ENCODE measurements at places on chromosomes 4 and X. TPM values are rescaled to one million over a fixed set of nuclear protein-coding genes. Genes with fewer than 3 reads are reported as not detected.

GRCh38 chr4:136699905-136700304, 832.4 kb downstream of the PCDH18 start:
- no peak overlapping the region for H3K27ac ChIP-seq
- no peak overlapping the region for H3K4me3 ChIP-seq
- H3K4me1 ChIP-seq, result no peaks in the 10 kb centered on the region
- no peaks in the 10 kb centered on the region for H3K36me3 ChIP-seq
- no peak for DNase-seq
- H3K27me3 ChIP-seq, result no peaks in the 10 kb centered on the region

GRCh38 chr4:5040856-5041620, 10.2 kb upstream of the STK32B start:
- no peaks in the 10 kb centered on the region for H3K27me3 ChIP-seq
- H3K4me3 ChIP-seq, result no peak overlapping the region
- no peaks in the 10 kb centered on the region for H3K36me3 ChIP-seq

GRCh38 chr4:84490663-84491062, 8.4 kb downstream of the NKX6-1 start:
- H3K4me3 ChIP-seq, result no peak overlapping the region
- no peak overlapping the region for H3K27ac ChIP-seq
- no peak for DNase-seq
- peaks cover 7% of the 10 kb centered on the region for H3K4me1 ChIP-seq
- H3K27me3 ChIP-seq, result peaks cover 25% of the 10 kb centered on the region

DNA sequence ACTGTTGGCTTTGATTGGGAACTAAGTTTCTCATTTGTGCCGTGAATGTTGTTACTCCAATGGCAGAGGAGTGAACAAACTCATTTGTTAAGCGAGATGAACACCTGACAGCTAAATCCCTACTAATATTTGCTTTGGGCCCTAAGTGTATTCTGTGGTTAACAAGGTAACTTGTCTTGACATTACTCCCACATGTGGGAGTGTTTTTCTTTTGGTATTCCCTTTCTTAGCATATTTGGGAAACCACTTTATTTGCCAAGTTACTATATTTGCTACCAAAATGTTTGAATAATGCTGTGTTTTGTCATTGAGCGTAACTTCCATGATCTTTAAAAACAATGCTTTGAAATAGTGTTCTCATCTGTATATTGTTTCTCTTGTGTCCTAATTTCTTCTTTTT, 82.5 kb downstream of the ARHGAP10 start:
- H3K4me3 ChIP-seq, result no peak overlapping the region
- DNase-seq, result no peak
- H3K27me3 ChIP-seq, result no peaks in the 10 kb centered on the region
- no peaks in the 10 kb centered on the region for H3K4me1 ChIP-seq
- H3K27ac ChIP-seq, result no peak overlapping the region
- H3K36me3 ChIP-seq, result no peaks in the 10 kb centered on the region

DNA sequence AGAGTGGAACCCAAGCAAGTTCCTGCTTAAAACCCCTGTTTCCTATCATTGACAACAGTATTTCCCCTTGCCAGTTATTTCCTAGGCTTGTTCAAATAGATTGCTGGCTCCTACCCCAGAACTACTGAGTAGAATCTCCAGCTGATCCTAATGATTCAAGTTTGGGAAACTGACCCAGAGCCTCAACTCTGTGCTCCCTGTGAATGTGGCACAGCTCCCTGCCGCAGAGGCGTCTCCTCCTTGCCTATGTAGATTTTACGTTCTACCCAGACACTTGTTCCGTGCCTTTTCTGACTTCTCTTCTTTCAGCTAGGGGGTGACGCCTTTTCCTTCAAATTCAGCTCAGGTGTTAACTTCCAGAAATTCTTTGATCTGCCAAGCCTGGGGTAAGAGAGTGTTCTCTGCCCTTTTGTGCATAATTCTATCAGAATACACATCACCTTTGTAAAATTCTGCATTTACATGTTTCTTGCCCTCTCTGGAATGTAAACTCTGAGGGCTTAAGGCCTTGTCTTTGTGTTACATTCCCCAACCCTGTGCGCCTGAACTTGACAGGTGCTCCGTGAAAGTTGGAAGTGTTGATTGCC, 4.4 kb downstream of the LSM6 start:
- H3K27ac ChIP-seq, result no peak overlapping the region
- no peak overlapping the region for H3K4me3 ChIP-seq
- DNase-seq, result no peak
- H3K4me1 ChIP-seq, result no peaks in the 10 kb centered on the region

DNA sequence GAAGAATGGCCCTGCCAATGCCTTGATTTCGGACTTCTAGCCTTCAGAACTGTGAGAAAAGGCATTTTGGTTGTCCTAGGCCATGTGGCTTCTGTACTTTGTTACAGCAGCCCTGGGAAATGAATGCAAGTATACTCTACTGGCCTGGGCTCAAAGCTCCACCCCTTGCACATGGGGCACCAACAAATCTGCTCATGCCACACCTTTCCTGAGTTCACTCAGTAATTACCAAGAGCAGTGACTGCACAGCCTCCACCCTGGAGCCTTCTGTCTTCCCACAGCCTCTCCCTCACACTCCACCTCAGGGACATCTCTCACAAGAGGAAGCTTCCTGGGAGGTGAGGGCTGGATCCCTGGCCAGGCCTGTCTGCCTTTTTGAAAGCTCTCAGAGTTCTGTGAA, 29.1 kb upstream of the GAB1 start:
- DNase-seq, result no peak
- H3K4me3 ChIP-seq, result no peak overlapping the region
- H3K27ac ChIP-seq, result no peak overlapping the region
- no peaks in the 10 kb centered on the region for H3K36me3 ChIP-seq

- no peak overlapping the region for H3K27ac ChIP-seq
- no peak overlapping the region for H3K4me3 ChIP-seq
- no peaks in the 10 kb centered on the region for H3K36me3 ChIP-seq
- H3K4me1 ChIP-seq, result no peaks in the 10 kb centered on the region
- no peak for DNase-seq
Measured at GRCh38 chr4:181650033-181650825, 593.0 kb upstream of the TENM3 start.

GRCh38 chr4:88937081-88937480, 119.9 kb downstream of the FAM13A start:
- H3K36me3 ChIP-seq, result no peaks in the 10 kb centered on the region
- no peaks in the 10 kb centered on the region for H3K4me1 ChIP-seq
- no peak overlapping the region for H3K4me3 ChIP-seq
- H3K27me3 ChIP-seq, result no peaks in the 10 kb centered on the region

GRCh38 chr4:128552586-128552907, 257.0 kb upstream of the JADE1 start:
- H3K4me3 ChIP-seq, result peak overlapping the region; percentile 47
- peaks cover 8% of the 10 kb centered on the region for H3K4me1 ChIP-seq
- H3K27ac ChIP-seq, result peak overlapping the region; percentile 95
- no peak for DNase-seq
- no peaks in the 10 kb centered on the region for H3K27me3 ChIP-seq
- no peaks in the 10 kb centered on the region for H3K36me3 ChIP-seq

GRCh38 chr4:40562681-40563080, 67.0 kb downstream of the RBM47 start:
- no peak for DNase-seq
- no peak overlapping the region for H3K4me3 ChIP-seq
- no peaks in the 10 kb centered on the region for H3K4me1 ChIP-seq
- H3K36me3 ChIP-seq, result no peaks in the 10 kb centered on the region
- H3K27me3 ChIP-seq, result no peaks in the 10 kb centered on the region

DNA sequence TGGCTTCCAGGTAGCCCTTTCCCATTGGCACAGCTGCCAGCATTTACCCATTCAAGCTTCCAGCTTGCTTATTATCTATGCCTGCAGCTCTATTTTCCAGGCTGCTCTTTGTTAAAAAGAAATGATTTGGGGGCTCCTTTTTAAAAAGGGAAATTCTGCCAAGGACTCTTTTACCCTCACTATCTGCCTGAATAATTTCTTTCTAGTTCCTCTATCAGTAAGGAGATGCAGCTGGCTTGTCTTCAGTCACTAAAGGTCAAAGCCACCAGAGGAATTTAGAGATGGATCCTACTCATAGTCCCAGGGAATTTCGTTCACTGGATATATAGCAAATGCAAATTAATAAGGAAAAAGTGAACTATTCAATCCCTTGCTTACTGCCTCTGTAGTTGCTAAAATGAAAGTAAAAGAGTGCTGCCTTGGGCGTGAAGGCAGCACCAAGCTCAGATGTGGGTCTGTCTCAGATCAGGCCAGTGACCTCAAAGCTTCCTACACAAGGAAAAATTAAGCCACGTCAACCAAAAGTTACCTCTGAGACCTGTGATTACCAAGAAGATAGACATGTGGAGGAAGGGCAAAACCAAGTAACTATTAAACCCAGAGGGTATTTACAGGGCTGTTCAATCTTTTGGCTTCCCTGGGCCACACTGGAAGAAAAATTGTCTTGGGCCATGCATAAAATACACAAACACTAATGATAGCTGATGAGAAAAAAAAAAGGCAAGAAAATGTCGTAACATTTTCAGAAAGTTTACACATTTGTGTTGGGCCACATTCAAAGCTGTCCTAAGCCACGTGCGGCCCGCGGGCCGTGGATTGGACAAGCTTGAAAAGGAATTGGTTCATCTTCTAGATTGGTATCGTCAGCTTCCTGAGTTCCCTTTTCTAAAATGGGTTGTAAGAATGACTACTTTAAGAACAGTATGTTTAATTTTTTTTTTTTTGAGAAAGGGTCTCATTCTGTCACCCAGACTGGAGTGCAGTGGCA, 5.3 kb downstream of the ARSF start:
- no peak for DNase-seq
- no peak overlapping the region for H3K4me3 ChIP-seq
- H3K4me1 ChIP-seq, result no peaks in the 10 kb centered on the region
- no peak overlapping the region for H3K27ac ChIP-seq

- no peaks in the 10 kb centered on the region for H3K4me1 ChIP-seq
- no peak for DNase-seq
- no peak overlapping the region for H3K4me3 ChIP-seq
- H3K27me3 ChIP-seq, result no peaks in the 10 kb centered on the region
- no peaks in the 10 kb centered on the region for H3K36me3 ChIP-seq
- no peak overlapping the region for H3K27ac ChIP-seq
Measured at GRCh38 chr4:40648742-40649281, 19.1 kb upstream of the RBM47 start.

DNA sequence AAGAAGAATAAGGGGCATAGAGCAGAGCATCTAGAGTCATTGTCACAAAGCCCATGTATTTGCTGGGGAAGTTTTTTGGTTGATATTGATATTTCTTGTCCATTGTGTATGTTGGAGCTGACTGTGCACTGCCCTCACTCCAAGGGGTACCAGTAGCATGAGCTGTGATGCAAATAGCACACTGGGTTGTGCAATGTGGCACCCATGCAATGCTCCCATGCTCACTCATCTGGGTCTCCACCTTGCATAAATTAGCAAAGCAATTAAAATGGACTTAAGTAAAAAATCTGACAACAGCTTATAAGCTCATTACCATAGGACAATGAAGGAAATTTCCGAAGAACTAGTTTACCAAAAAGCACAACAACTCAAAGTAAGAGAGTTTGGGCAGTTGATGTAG, 87.9 kb downstream of the NHS start:
- H3K4me3 ChIP-seq, result no peak overlapping the region
- H3K27ac ChIP-seq, result no peak overlapping the region
- no peaks in the 10 kb centered on the region for H3K36me3 ChIP-seq
- H3K4me1 ChIP-seq, result no peaks in the 10 kb centered on the region

- H3K4me3 ChIP-seq, result no peak overlapping the region
- H3K27me3 ChIP-seq, result no peaks in the 10 kb centered on the region
- H3K27ac ChIP-seq, result no peak overlapping the region
- H3K36me3 ChIP-seq, result no peaks in the 10 kb centered on the region
Measured at GRCh38 chrX:149151805-149152757, 353.0 kb downstream of the IDS start.

DNA sequence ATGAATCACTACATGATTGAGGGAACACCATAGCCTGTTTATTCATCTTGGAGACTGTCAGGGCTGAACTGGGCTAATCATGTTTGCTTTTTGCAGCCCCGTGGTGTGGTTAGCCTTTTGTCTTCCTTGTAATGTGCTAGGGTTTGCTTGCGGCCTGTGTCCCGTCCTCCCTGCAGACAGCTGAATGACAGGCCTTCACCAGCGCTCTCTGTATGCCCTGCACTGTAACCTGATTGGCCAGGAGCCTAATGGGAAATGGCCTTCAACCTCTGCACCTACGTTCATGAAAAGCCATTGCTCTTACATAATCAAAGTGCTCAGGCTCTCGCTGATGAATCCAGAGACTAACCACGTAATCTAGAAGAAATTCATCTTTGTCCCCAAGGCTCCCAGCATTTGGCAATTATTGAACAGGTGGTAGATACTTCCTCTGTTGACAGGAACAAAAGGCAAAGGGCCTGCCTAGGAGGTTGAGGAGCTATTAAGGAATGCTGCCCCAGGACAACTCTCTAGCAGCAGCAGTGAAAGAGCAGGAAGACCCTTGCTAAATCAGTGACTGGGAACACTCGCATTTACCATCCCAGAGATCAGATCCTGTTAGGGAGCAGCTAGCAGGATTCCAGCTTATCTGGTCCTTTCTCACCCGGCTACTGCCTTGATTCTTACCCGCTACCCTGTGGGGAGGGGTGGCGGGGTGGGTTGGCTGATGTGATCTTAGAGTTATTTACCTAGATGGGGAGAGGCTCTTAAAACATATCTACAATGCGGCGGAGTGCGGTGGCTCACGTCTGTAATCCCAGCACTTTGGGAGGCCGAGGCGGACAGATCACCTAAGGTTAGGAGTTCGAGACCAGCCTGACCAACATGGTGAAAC, 42.3 kb upstream of the FAT1 start:
- H3K36me3 ChIP-seq, result no peaks in the 10 kb centered on the region
- H3K27ac ChIP-seq, result no peak overlapping the region
- H3K27me3 ChIP-seq, result no peaks in the 10 kb centered on the region
- DNase-seq, result no peak

DNA sequence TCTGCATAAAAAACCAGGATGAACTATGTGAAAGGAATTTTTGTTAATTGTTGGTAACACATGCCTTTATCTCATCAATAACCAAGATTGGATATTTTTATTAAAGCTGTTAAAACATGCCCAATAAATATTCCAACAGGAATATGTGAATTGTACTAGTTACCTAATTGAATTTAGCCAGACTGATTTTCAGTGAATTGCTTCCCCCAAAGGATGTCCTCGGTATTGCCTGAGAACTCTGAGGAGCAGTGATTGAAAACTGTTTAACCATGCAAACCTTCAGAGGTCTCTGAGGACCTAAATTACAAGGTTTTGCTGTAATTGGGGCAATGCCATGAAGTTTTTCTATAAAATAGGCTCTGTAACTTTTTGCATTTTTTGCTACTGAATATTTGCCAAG, 66.6 kb downstream of the BLTP1 start:
- H3K27ac ChIP-seq, result no peak overlapping the region
- H3K4me1 ChIP-seq, result no peaks in the 10 kb centered on the region
- no peak overlapping the region for H3K4me3 ChIP-seq
- no peaks in the 10 kb centered on the region for H3K36me3 ChIP-seq
- H3K27me3 ChIP-seq, result no peaks in the 10 kb centered on the region

GRCh38 chrX:15747626-15748173, 9.6 kb downstream of the CA5B start:
- H3K27me3 ChIP-seq, result no peaks in the 10 kb centered on the region
- no peaks in the 10 kb centered on the region for H3K4me1 ChIP-seq
- H3K36me3 ChIP-seq, result no peaks in the 10 kb centered on the region
- DNase-seq, result no peak

The FMR1NB gene
- not detected for total RNA-seq

The ENPEP gene
- 5.9 TPM for total RNA-seq

The LGI2 gene
- total RNA-seq, result 21.2 TPM

The DCHS2 gene
- total RNA-seq, result 10.6 TPM

The JAKMIP1 gene
- 0.26 TPM for total RNA-seq

The PPP4R3C gene
- total RNA-seq, result not detected

The CXCL13 gene
- not detected for total RNA-seq

The LNX1 gene
- 12.9 TPM for total RNA-seq

The ZNF81 gene
- total RNA-seq, result 2.6 TPM

The SPANXD gene
- total RNA-seq, result not detected

The HELT gene
- total RNA-seq, result not detected

The PPP2R2C gene
- 2.9 TPM for total RNA-seq

Measured in uterus (tissue), 4 donors.